ENCODE measurements at places on chromosomes 5 and 9.

DNA sequence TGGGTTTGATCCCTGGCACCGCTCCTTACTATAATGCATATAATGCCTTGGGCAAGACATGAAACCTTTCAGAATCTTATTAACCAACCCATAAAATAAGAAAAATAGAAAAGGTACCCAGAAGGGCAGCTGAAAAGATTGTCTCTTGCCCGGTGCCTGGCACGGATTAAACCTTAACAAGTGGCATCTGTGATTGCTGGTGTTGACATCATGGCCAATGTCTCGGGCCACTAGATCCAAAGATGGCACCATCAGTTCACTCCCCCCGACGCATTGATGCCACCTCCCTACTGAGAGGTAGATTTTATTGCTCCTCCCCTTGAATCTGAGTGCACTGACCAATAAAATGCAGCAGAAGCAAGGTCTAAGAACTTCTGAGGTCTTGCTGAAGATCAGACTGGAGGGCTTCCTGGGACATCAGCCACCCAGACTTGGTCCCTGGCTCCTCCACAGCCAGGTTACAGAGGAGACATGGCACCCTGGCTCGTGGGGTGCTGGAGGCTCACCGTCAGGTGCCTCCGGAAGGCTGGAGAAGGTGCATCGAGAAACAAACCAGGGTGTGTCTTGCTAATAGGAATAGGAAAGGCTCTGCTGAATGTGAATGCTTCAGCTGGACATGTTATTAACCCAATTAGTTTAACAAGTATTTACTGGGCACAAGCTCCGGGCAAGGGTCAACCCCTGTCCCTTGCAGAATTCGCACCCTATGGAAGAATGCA, 80.0 kb upstream of the COL5A1 start:
- DNase-seq = no peak

DNA sequence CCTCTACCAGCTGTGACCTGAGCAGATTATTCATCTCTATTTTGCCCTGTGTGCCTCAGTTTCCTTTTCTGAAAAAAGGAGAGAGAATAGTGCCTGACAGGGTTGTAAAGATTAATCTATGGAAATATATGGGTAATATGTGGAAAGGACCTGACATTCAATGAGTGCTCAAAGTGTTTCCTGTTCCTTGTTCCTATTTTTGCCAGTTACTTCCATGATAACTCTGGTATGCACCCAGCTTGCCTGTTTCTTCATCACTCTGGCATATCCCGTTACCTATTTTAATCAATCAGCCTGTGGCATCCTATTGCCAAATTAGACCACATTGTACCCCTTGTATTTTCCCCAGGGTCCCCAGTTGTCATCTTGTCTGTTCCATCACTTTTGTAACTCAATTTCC, 3.6 kb upstream of the ARAP3 start:
- no peak for DNase-seq

GRCh38 chr9:125586172-125586511, 120.9 kb downstream of the MAPKAP1 start:
- DNase-seq = no peak

DNA sequence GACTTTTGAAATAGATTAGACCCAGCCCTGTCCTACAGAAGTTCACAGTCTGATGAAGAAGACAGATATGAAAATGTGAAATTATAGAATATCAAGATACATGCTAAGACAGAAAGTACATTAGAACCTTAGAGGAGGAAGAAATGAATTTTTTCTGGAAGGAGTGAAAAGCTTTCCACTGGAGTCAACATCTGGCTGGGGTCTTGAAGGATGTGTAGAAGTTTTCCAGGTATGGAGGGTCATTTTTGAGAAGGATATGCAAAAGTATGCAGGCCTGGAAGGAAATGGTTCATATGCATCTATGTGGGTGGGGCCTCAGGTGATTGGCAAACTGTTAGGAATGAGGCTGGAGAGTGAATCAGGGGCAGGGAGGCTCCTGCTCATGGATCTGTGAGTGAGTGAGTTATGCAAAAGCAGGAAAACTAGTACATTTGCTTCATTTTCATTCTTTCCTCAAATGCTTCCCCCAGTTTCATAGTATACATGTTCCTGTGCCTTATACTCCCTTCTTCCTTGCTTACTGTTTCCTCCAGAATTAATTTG, 142.3 kb downstream of the GRIA1 start:
- no peak for DNase-seq

DNA sequence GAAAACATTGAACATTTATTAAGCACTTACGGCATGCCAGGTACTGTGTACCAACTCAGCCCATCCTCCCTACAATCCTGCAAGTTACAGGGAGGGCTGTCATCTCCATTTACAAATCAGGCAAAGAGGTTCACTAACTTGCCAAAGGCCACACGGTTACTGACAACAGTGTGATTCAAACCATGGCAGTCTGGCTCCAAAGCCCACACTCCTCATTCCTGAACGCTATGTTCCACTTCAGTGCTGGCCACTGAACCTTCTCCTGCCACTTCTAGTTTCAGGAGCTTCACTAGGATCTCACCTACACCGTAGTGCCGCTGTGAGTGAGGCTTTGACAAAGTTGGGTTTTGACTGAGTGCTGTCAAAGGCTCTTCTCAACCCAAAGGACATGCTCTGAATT, 7.2 kb upstream of the LIFR start:
- DNase-seq = no peak

- no peak for DNase-seq
These were observed 119.2 kb downstream of the SMARCA2 start for GRCh38 chr9:2134391-2134790.

GRCh38 chr9:126813072-126813471, 8.2 kb downstream of the ZBTB43 start:
- no peak for DNase-seq

DNA sequence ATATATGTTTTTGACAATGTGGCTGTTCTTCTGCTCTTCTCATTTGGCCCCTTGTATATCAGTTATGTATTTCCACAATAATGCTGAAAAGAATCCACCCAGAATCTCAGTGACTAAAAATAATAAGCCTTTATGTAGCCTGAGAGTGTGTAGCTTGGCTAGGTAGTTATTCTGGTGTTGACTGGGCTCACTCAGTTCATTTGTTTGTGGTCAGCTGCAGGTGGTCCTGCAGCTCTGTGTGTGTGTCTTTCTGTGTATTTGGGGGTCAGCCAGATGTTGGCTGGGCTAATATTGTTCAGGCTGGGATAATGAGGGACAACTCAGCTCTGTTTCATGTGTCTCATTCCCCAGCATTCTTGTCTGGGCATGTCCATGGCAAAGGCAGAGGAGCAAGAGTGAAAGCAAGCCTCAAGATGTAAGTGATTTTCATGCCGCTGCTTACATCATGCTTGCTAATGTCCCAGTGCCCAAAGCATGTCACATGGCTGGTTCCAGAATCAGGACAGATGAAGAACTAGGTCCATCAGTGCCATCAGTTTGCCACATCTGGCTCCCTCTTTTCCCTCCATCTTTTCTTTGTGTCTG, 162.8 kb downstream of the KCTD16 start:
- no peak for DNase-seq

GRCh38 chr5:115801984-115802383, 14.5 kb downstream of the CDO1 start:
- no peak for DNase-seq

DNA sequence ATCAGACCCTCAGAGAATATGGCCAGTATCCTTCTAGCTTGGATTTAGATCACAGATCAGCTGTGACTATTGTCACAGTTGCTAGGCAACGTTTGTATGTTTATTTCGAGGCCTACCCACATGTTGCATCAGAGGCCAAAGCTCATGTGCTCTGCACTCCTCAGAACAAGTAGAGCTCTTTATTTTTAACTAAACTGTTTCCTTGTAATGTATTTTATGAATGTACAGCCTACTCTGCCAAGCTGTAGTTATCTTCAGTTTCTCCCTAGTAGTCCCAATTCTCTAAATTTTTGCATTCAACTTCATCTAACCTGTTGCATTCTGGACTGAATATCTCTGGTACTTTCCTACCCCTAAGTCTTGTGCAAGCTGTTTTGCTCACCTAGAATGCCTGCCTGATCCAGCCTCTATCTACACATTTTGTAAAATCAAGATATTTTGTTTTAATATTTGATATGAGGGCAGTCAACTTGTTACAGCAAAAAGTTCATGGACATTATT, 52.8 kb downstream of the CAST start:
- DNase-seq = no peak

DNA sequence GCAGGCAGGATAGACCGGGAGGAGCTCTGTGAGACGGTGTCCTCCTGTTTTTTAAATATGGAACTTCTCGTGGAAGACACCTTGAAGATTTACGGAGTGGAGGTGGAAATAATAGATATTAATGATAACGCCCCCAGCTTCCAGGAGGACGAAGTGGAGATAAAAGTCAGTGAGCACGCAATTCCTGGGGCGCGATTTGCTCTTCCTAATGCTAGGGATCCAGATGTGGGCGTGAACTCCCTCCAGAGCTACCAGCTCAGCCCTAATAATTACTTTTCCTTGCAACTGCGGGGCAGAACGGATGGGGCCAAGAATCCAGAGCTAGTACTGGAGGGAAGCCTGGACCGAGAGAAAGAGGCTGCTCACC, 621 bp downstream of the PCDHGA11 start:
- no peak for DNase-seq

DNA sequence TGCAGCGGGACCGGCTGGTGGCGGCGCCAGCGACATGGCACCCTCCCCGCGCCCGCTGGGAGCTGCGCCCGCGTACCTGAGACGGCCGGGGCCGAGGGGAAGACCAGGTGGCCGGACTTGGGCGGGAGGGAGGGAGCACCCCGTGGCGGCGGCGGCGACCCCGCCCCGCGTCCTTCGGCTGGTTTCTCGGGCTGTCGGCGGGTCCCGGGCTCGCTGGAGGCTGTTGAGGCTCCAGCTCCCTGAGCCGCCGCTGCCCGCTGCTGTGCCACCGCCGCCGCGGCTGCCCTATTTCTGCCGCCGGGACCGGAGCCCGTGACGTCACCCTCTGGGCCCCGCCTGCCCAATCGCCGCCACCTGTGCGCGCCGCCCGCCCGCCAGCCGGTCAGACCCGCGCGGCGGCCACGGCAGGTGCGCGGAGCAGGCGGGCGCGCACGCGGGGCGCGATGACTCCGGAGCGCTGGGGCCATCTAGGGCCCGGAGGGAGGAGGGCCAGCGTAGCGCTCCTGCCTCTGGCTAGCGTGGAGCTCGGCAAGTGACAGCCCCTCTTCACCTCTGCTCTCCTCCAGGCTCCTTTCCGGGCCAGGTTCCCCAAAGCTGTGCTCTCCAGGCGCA, at the start of gene FSTL4:
FSTL4 (minus strand) TSS at position 293 of the 612 bp plus-strand sequence.
- DNase-seq = no peak

DNA sequence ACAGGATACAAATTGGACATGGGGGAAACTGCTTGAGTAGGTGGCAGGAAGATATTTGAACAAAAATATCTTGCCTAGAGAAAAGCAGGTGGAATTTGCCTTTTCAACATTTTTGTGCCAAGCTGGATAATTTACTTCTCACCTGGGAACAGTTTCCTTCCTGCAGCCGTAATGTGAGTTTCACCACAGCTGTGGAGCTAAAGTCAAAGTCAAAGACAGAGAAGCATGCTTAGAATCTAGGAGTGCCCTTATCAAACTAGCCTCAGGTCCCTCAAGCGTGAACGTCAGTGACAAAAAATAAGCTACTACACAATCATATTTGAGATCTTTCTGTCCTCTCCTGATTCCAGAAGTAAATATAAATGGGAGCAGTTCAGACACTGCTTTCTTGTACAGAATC, 588.9 kb downstream of the MAT2B start:
- no peak for DNase-seq

DNA sequence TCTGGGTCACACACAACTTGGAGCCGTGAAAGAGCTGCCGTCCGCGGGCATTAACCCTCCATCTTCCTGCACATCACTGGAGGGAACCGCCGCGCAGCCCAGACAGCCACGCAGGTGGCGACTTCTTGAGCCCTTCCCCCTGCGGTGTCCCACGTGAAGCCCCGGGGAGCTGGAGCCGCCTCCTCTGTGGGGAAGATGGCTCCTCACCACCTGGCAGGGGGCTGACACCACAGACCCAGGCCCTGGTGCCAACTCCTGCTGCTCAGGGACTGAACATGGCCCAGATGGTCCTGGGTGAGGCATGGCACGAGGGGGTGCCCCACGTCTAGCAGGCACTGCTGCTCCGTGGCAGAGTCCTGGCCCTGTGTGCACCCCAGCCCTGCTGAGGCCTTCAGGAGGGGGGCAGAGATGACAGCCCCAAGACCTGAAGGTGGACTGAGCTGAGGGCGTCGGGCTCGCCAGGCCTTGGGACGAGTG, 38.9 kb downstream of the NDUFS6 start:
- DNase-seq = no peak

DNA sequence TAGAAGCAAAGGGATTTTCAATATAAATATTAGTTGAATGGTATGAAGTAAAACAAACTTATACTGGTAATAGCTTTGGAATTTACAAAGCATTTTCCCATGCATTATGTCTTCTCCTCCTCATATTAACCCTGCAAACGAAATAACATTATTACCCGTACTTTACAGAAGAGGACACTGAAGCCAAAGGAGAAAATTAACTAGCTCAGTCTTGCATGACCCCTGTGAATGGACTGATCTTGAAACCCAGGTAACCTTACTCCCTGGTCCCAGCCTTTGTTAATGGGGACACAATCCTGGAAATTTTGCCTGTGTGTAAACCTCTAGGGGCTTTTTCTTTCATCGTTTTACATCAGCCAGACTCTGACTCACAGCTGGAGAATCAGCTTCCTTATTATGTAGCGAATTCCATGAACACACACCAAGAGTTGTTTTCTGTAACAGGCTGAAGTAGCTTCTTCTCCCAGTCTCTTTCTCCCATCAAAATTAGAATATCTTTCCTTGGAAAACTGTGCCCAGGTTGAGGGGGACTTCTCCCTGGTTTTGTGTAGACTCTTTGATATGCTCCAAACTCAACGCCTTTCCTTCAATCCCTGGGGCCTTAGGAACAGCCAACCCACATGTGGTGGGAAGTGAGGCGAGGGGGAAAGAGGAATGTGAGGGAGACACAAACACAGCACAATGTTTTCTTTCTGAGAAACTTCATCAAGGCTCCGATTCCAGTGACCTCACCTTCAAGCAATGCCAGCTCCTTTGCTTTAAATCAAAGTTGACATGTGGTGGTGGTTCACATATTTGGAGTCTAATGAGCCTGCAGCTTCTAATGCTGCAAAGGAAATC, 480.9 kb upstream of the PAPPA start:
- DNase-seq = no peak

All from activated T-cell treated with anti-CD3 and anti-CD28 coated beads for 4 hours (primary cell).